ENCODE measurements at places on chromosomes 2 and 18. TPM values are rescaled to one million over a fixed set of nuclear protein-coding genes. Genes with fewer than 3 reads are reported as not detected.

Gene ANKRD53
- polyA plus RNA-seq = 0.37 TPM

Gene DRC1
- polyA plus RNA-seq = 3.9 TPM

Gene AQP4
- 0.23 TPM for polyA plus RNA-seq

Gene RAB6C
- not detected for polyA plus RNA-seq

Gene AQP12A
- not detected for polyA plus RNA-seq

Gene CLEC4F
- polyA plus RNA-seq = 0.08 TPM

Gene GPR39
- polyA plus RNA-seq = 3.7 TPM

Gene RNF125
- polyA plus RNA-seq = 2.3 TPM

Gene IL18R1
- 2.7 TPM for polyA plus RNA-seq

Gene CXCR4
- polyA plus RNA-seq = 54.4 TPM

Gene TMEM37
- 45.0 TPM for polyA plus RNA-seq

Gene GATA6
- 6.8 TPM for polyA plus RNA-seq

Gene OSBPL6
- 5.3 TPM for polyA plus RNA-seq

Gene CIB4
- 0.92 TPM for polyA plus RNA-seq

Gene VWC2L
- polyA plus RNA-seq = 0.07 TPM

Gene MOGAT1
- polyA plus RNA-seq = not detected

Gene LYPD6
- 21.0 TPM for polyA plus RNA-seq

Gene ADGRF3
- polyA plus RNA-seq = 2.7 TPM

Gene ANKRD30B
- polyA plus RNA-seq = 0.12 TPM

Gene AQP12B
- 0.14 TPM for polyA plus RNA-seq
